Natural killer cell treated with Interleukin-12 subunit alpha and Interleukin-12 subunit beta and Interleukin-15 and Interleukin-18, amount 100 ng/mL, for 72 hours (primary cell): ENCODE measurements at places on chromosomes 16 and 17.

GRCh38 chr17:63587770-63588169 lies 12.9 kb upstream of the TACO1 start:
- peaks cover 10% of the 10 kb centered on the region for H3K4me1 ChIP-seq
- H3K36me3 ChIP-seq = peaks cover 14% of the 10 kb centered on the region
- H3K27me3 ChIP-seq = no peaks in the 10 kb centered on the region
- no peak overlapping the region for H3K27ac ChIP-seq
- no peak overlapping the region for H3K4me3 ChIP-seq

DNA sequence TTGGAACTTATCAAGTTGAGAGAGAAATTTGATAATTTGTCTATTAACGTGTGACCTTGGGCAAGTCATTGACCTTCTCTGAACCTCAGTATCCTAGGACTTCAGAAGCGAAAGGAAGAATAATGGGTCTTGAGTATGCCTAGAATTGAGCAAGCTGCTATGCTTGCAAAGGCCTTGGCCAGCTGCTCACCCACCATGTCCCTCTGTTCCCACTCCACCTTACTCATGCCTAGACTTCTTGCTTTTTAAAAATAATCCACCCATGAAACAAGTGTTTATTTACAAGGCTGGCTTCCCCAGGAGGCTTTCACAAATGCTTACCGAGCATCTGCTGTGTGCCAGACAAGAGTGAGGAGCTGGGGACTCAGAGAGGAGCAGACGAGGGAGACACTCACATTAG lies 590.6 kb downstream of the MAF start:
- no peak for DNase-seq
- H3K4me1 ChIP-seq = peaks cover 17% of the 10 kb centered on the region
- no peaks in the 10 kb centered on the region for H3K27me3 ChIP-seq
- no peaks in the 10 kb centered on the region for H3K36me3 ChIP-seq
- no peak overlapping the region for H3K27ac ChIP-seq
- no peak overlapping the region for H3K4me3 ChIP-seq

- peaks cover 11% of the 10 kb centered on the region for H3K36me3 ChIP-seq
- H3K4me1 ChIP-seq = peaks cover 7% of the 10 kb centered on the region
- H3K27ac ChIP-seq = no peak overlapping the region
- DNase-seq = peak; percentile 41
Measured at GRCh38 chr17:80947200-80947940, 44.3 kb upstream of the CHMP6 start.

- peaks cover 13% of the 10 kb centered on the region for H3K4me1 ChIP-seq
- peaks cover 31% of the 10 kb centered on the region for H3K27me3 ChIP-seq
- DNase-seq = peak; percentile 69
- H3K4me3 ChIP-seq = peak overlapping the region; percentile 69
- H3K27ac ChIP-seq = peak overlapping the region; percentile 79
- H3K36me3 ChIP-seq = peaks cover 3% of the 10 kb centered on the region
Measured at GRCh38 chr16:80806927-80807340, 2.5 kb upstream of the CDYL2 start.

DNA sequence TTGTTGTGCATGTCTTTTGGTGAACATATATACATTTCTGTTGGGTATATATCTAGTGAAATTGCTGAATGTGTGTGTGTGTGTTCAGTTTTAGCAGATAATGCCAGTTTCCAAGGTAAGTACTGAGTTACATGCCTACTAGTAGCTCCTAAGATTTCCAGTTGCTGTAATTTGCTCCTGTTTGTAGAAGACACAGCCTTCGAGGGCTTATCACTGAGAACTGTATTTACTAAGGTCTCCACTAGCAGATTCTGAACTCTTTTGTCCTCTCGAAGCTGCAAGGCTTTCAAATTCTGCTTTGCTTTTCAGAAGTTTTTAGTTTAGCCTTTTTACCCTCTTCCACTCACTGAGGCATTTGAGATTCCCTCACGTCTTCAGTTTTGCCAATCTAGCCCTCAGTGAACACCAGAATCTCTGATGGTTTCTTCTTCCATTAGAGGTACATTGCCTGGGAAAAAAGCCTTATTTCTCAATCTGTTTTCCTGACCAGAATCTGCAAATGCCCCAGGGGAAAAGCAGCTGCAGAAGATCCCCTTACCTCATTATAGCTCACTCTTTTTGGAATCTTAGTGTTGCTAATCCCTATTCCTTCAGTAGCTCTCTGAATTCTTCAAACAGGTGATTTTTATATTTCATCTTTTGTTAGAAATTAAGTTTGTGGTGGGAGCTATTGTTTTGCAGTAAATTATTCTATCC lies 52.9 kb downstream of the NF1 start:
- no peak overlapping the region for H3K4me3 ChIP-seq
- no peak for DNase-seq
- H3K27ac ChIP-seq = no peak overlapping the region
- peaks cover 6% of the 10 kb centered on the region for H3K36me3 ChIP-seq

- no peak overlapping the region for H3K4me3 ChIP-seq
- peaks cover 11% of the 10 kb centered on the region for H3K27me3 ChIP-seq
- peaks cover 16% of the 10 kb centered on the region for H3K4me1 ChIP-seq
- no peaks in the 10 kb centered on the region for H3K36me3 ChIP-seq
Measured at GRCh38 chr17:49452201-49452600, 37.5 kb upstream of the PHB1 start.
